ENCODE measurements at places on chromosomes 2 and 18.

DNA sequence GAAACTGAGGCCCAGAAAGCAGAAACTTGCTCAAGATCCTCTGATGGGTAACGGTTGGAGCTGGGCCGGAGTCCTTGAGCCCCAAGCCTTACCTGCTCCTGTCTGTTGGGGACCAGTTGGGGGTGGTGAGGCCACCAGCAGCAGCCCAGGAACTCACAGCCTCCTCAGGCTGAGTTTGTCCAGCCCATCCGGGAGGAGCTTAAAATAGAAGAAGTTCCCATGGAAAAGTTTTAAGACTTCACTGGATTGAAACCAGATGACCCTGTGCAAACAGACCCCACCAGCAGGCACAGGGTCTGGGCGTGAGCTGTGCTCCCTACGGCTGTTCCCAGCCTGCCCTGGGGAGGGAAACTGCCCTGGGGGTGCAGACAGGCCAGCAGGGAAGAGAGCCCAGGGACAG lies 40.6 kb upstream of the FOSL2 start:
- no peak for DNase-seq

DNA sequence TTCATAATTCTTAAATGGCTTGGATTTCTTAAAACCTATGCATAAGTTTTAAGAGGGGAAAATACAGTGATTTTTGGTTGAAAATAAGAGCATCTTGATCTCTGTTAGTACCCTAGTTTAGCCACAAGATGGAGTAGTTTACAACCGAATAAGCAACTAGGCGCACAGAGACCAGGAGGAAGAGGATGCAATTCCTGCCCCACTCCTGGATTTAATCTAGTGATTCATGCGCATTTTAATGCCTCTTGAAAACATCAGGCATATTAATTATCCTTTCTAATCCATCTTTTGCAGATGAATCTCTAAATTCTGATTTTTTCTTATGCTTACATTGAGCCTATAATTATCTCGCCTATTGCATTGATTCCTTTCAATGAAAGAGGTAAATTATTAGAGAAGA lies 76.7 kb downstream of the MRPS9 start:
- DNase-seq, result peak; percentile 28

GRCh38 chr18:3577281-3577855 lies 127.4 kb downstream of the TGIF1 start:
- no peak for DNase-seq

DNA sequence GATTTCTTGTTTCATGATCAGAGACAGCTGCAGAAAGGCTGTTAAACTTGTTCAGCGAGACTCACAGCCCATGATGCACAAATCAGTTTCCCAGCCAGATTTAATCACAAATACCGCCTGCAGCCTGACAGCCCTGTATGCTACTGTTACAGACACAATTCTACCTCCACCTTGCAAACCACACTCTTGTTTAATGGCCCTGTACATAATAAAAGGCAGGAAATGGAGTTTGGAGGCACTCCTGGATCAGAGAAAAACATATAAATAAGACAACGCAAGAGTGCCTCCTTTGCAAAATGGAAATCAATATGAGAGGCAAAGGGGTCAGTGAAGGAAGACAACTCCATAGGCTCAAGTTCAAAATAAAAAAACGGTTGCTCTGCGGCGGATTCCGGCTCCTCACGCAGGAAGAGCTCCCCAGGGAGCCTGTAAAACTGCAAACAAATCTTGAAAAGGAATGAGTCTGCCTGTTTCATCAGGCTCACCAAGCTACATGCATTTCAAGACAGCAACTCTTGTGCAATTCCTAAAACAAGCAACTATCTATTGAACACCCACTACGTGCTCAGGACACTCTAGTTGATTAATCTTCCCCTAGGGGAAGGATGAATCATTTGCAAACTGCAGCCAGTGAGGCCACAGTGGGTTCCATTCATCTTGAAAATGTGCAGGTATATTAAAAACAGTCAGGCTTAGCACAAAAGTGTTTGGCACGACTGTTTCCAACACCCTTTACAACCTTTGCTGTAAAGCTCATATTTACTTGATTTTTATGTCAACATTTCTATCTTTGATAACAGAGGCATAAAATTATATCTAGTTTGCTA lies 37.5 kb downstream of the TBC1D8 start:
- DNase-seq, result peak; percentile 88

GRCh38 chr18:45439851-45440645 lies 175.2 kb upstream of the SLC14A2 start:
- DNase-seq, result no peak

- DNase-seq, result no peak
Observed at GRCh38 chr2:16137080-16137755, 196.9 kb downstream of the MYCN start.

DNA sequence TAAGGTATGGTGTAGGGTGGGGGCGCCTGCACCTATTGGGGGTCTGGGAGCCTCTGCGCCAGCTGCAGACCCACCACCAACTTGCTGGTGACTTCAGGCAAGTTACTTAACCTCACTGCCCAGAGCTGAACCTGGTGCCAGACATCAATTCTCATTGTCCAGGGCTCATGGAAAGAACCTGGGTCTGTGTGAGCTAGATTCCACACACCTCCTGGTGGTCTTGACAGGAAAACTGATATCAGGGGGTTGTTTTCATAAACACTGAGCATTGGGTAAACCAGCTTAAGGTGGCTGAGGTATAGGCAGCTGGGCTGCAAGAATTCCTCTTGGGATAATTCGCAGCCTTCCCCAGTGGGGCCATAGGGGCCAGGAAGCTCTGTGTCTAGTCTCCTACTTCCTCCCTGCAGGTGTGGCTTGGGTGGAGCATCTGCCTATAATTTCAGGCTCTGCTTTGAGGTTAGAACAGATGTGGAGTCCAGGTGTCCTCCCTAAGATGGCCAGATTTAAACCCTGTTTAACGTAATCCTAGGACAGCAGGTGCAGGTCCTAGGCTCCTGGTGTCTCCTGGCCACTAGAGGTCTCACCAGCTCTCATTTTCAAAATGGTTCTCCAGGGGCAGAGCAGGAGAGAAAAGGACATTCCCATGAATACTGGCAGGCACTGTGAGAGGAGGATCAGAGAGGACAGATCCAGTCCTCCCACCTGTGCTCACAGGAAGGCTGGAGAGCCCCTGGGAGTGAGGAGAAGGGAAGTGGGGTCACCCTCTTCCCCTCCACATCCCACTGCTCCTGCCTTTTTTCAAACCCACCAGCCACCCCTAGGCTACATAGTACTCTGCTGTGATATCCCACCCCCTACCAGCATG lies 100.4 kb upstream of the SMAD2 start:
- no peak for DNase-seq

DNA sequence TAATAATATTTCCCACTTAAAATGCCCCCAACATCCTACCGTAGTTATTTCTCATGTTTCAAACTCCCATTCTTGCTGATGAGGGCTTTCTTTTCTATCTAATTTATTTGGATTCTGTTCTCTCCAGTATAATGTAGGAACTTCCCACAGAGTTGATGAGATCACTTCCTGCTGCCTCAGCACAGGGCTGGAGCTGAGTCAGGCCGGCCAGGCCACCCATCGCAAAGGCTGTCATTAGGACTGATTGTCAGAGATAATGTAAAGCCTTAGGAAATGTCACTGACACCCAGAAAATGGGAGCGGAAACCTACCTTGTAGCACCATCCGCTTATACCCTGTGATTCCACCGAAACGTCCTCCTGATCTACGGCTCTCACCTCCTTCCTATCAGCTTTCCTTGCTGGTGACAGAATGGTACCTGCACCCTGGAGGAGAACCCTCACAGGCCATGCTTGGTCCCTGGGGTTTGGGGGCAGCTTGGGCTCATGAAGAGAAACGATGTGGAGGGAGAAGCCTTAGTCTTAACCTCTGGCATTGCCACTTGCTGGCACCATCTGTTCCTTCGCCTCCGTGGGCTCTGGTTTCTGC lies 672.8 kb upstream of the ID2 start:
- DNase-seq, result peak; percentile 45

DNA sequence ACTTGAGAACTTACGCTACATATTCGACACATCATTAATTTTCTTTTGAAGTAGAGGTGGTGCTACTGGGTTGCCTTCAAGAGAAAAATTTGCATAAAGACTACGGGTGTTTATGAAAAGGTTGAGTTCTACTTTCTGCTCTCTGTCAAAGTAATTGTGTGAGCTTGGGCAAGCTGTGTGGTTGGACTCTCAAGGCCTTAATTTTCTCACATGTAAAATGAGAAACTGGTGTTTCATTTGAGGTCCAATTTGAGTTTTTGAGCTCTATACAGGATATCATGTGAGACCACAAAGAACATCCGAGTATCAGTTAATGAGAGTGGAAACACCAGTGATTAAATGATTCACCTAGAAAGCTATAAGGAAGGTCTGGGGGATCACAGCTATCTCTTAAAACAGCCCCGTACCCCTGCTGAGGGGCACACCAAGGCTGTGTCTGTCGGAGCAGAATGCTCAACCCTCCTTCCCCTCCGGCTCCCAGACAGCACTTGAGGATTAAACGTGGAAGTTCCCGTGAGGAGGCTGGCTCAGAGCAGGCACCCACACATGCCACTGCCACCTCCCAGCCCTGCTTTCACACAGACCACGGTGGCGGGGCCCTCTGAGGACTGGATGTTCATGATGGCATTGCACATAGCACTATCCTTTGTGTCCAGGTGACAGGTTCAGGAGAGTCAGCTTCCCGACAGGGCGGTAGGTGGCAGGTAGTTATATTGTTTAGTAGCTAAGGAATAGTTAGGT lies 191.8 kb downstream of the RNF144A start:
- no peak for DNase-seq

- no peak for DNase-seq
Observed at GRCh38 chr18:2846636-2847316, at the start of gene EMILIN2. TSS of gene EMILIN2 (plus strand) at chr18:2847006. CDS start at chr18:2847189, 183 bp downstream.

DNA sequence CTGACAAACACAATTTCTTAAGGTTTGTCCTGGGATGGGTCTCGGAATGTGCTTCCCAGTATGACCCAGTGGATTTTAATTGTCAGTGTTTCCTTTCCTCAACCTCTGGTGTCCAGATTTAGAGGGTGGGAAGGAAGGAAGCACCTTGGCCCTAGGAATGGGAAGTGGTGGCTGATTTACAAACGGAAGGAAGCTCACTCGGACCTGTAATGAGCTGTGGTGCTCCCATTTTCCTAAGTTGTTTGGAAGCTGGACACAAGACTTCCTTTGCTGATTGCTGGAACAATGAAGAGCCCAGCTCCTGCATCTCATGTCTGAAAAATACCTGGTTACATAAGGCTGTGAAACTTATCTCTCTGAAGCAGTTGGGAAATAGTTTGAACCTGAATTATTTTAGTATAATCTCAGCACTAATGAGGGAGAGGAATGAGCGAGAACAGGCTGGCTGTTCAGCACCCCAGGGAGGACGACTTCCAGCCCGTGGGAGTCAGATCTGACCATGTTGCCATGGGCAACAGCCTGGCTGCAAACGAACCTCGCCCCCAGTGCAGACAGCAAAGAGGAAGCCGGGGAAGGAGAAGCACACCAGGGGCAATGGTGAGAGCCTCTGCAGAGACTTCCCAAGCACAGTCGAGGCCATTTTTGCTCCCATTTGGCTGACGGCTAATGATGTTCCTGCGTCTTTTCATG lies 74.4 kb upstream of the ASB18 start:
- no peak for DNase-seq

DNA sequence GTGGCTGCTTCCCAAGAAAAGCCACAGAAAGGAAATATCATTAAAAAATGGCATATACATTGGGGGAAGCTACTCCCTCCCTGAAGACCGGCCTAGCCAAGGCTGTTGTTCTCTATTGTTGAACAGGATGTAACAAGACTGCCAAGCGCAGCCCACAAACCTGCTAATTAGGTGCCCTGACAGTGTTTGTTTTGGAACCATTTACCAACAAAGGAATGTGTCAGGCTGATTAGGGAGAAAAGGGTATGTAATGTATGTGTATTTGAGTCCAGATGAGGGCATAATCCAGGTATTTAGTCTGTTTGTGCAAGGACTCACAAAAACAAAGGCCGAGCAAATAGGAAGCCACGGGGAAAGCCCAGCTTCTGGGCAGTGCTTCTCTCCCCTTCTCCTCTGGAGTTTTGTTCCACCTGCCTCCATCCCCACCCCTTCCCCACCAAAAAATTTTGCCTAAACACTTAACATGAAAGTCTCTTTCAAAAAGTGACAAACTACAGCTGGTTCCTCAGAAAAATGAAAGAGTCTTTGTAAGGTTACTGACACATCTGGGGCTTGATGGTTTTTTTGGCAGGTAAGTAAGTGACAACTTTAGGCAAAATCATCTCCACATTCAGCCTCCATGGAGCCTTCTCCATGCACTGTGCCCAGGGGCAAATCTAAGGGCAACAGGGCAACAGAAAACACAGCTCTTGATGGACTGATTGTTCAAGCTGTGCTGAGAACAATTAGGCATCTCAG lies 78.3 kb upstream of the FZD5 start:
- no peak for DNase-seq

DNA sequence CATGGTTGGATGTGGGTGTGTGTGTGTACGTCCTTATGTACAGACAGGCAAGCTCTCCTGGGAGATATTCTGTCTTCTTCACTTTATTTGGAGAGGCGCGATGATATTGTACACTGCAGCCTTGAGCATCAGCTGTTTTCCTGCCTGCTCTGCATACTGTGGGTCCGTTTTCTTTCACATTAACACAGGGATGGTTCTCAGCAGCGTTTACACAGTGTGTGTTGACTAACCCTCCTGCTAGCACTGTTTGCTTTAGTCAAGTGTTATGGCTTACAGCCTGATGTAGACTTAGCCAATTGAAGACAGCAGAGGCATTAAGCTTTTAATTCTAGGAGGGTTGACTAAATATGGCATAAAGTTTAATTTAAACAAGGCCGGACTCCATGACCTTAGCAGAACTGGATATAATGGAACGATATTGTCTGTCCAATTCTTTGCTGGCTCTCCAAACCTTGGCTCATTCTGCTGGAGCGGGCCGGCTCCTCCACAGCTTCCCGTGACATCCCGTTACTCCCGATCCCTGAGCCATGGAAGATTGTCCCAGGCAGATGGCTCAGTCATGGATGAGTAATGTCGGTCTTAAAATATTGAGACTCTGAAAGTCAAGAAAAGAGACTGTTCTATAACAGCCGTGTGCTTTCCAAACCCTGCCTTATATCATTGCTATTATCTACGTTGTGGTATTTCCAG lies 134.7 kb downstream of the TPGS2 start:
- no peak for DNase-seq

- DNase-seq, result no peak
Observed at GRCh38 chr2:199973703-199974102, 18.3 kb downstream of the MAIP1 start.

GRCh38 chr2:176110415-176111308 lies 3.6 kb downstream of the HOXD11 start:
- no peak for DNase-seq

DNA sequence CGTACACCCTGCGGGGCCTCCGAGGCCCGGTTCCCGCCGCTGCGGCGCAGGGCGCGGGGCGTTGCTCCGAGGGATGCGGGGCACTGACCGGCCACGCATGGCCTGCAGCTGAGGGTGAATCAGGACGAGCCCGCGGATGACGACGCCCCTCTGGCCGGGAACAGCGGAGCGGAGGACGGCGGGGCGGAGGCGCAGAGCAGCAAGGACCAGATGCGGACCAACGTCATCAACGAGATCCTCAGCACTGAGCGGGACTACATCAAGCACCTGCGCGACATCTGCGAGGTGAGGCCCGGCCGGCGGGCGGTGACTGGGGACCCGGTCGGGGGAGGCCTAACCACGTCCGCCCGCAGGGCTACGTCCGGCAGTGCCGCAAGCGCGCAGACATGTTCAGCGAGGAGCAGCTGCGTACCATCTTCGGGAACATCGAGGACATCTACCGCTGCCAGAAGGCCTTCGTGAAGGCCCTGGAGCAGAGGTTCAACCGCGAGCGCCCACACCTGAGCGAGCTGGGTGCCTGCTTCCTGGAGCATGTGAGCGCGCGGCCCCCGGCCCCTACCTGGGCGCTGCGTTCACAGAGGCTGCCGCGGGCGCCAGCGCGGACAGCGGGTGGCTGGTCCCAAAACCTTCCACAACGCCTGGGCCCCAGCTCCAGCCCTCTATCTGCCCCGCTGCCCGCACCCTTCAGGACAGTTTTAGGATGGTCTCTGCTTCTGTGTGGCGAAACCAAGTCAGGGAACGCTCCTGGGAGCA lies 53.2 kb downstream of the FAM168B start:
- no peak for DNase-seq

Measured in SK-N-MC (cell line).